ENCODE measurements at places on chromosomes 16 and 17.

- no peak for DNase-seq
Observed at GRCh38 chr16:85999778-86000177, 100.8 kb downstream of the IRF8 start.

DNA sequence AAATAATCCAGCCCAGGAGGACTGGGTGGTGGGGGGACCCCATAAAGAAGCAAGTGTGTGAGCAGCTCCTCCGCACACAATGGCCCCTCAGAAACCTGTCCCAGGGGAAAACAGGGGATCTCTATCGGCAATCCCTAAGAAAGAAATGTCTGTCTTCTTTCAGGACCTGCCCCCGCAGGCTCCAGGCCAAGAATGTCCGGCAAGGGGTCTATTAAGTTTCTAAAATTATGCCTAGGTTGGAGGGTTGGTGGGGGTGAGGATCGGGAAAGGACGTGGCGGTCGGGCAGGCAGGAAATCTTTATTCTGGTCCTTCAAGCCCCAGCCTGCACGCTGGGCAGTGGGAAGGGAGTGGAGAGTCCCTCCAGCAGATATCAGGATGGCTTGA lies 23.4 kb upstream of the LITAF start:
- no peak for DNase-seq

DNA sequence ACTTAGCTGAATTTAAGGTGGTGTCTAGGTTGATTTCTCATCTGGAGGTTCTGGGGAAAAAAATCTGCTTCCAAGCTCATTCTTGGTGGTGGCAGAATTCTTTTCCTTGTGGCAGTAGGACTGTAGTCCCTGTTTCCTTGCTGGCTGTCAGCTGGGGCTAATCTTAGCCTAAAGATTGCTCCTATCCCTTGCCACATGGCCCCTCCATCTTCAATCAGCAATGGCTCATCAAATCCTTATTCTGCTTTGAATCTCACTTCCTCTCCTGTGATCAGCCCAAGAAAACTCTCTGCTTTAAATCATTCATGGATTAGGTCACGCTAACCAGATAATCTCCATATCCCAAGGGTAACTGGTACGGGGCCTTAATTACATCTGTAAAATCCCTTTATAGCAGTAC lies 6.6 kb downstream of the FAM20A start:
- DNase-seq = no peak

DNA sequence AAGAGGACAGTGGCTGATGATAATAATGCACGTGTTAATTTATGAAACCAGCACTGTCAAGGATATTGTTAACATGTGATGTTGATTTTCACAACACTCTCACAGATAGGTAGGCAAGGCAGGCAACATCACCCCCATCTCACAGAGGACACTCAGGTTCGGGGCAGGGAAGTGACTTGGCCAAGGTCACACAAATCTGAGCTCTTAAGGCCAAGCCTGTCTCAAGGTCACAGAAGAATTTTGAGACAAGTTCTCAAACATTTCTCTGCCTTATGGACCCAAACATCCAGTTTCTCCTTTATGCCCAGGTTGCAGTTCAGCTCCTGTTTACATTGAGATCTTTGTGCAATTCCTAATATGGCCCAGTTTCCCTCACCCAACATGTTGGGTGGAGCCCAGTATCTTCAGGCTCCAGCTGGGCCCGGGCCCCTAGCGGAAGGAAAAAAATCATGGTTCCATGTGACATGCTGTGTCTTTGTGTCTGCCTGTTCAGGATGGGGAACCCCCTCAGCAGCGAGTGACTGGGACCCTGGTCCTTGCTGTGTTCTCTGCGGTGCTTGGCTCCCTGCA lies 1.3 kb downstream of the SLC2A4 start:
- DNase-seq = no peak

- DNase-seq = no peak
Observed at GRCh38 chr16:15817446-15817845, 39.4 kb downstream of the MYH11 start.

- DNase-seq = no peak
Observed at GRCh38 chr17:17506181-17506741, 10.1 kb upstream of the RASD1 start.

GRCh38 chr17:64254755-64255154 lies 8.3 kb downstream of the TEX2 start:
- DNase-seq = no peak

DNA sequence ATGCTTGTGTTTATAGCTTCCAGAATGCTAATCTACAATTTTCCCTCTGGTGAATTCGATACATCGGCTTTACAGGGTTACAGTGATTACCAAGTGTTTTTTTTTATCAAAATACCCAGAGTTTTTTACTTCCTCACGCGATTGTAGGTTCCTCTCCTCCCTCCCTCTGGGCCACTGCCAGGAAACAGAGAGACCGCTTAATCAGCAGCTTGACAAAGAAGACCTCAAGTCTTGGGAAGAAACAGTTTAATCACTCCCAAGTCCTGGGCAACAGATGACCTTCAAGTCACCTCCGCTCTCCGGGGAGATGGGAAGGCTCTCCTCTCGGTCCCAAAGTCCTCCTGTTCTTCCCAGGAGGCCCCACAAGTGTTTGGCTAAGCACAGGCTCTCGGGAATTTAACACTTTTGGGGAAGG lies 23.5 kb downstream of the SMTNL2 start:
- DNase-seq = no peak

DNA sequence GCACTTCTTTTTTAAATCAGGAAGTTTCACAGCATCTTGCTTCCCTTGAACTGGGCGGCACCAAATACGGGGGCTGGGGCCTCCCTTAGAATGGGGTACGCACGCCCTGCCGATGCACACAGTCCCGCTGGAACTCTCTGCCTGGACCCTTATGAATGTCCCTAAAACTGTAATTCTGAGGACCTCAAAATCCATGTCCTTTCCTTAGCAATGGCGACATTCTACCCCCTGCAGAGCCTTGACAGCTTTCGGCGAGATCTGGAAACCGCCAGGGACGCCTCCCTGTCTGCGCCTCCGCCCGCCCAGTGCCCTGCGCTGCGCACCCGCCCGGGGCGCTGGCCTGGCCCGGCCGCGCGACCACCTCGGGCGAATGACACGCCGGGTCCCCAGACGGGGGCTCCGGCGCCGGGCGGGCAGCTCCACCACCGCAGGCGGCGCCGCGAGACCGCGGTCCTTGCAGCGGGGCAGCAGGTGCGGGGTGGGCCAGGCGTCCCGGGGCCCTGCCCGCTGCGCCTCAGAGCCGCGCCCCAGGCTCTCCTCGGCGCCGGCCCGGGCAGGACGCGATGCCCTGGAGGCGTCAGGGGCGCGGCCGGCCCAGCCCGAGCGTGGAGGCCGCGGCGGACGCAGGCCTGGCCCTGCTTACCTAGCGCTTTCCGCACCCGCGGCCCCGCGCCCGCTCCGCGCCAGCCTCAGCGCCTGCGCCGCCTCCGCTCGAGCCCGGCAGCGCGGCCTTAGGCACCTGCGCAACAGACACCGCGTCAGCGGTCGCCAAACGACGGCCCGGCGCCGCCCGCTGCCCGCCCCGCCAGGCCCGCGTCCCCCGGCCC lies 548 bp downstream of the HAGH start:
- DNase-seq = peak; percentile 94

- no peak for DNase-seq
Observed at GRCh38 chr17:56545930-56546329, 47.6 kb upstream of the NOG start.

DNA sequence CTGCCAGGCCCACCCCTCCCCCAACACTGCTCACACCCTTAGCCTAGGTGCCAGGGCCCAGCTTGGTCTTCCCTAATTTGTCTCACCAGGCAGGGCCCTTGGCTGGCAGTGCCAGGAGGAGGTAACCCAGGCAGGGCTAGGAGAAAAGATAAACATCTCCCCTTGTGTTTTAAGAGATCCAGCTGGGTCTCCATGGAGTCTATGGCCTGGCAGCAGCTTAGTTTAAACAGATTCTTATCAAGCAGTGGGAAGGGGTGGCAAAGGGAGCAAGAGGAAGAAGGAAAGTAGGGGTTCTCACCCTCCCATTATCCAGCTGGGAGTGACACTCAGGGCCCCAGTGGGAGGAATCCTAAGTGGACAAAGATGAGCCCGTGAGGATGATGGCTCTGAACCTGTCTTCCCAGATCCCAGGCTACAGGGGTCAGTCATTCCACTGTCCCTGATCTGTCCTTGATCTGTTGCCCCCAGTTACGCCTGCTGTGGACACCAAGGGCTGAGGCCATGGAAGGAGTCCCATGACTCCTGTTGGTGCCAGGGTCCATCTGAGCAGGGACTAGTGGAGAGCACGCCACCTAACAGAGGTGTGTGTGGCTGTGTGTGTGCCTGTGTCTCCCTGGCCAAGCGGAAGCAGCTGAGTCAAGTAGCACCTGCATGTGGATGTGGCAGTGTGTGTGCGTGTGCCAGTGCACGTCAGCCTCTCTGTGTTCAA lies 47.4 kb upstream of the MEIOC start:
- DNase-seq = no peak

GRCh38 chr16:62903961-62904502 lies 867.8 kb upstream of the CDH8 start:
- no peak for DNase-seq

DNA sequence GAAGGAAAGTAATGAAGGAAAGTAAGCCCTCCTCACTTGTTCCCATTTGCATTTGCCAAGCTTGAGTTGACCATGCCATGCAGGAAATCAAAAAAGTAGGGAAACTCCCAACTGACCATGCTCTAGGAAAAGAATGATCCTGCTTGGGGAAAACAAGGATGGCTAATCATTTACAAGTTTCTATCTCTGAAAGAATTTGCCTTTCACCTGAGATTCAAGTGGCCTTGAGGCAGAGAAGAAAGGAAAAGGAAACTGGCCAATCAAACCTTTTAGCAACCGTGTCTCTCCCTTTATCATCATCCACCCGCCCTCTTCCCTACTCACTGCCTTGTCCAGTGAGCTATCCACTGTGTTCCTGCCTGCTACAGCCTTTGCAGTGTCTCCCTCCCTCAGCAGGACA lies 757.2 kb upstream of the SOX9 start:
- no peak for DNase-seq

- DNase-seq = no peak
Observed at GRCh38 chr17:65198653-65199382, 61.6 kb downstream of the RGS9 start.

- no peak for DNase-seq
Observed at GRCh38 chr17:73783945-73784603, 139.8 kb upstream of the SDK2 start.

DNA sequence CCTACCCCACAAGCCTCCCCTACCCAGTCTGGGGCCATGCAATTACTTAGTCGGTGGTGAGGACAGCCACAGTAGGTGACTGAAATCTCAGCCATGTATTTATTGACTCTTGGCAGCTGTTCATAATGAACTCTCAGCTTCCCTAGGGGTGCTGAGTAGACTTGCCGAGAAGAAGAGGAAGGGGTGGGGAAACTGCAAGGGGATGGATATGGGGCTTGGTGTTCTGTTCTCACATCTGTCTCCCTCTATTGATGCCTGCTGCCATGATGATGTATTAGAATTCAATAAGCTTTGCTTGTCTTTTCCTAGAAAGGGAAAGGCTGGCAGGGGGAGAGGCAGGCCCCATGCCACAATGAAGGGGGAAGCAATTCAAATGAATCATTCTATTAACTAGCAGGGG lies 112.9 kb downstream of the GP2 start:
- DNase-seq = no peak

- no peak for DNase-seq
Observed at GRCh38 chr16:56669840-56670619, 416 bp downstream of the MT1H start.

DNA sequence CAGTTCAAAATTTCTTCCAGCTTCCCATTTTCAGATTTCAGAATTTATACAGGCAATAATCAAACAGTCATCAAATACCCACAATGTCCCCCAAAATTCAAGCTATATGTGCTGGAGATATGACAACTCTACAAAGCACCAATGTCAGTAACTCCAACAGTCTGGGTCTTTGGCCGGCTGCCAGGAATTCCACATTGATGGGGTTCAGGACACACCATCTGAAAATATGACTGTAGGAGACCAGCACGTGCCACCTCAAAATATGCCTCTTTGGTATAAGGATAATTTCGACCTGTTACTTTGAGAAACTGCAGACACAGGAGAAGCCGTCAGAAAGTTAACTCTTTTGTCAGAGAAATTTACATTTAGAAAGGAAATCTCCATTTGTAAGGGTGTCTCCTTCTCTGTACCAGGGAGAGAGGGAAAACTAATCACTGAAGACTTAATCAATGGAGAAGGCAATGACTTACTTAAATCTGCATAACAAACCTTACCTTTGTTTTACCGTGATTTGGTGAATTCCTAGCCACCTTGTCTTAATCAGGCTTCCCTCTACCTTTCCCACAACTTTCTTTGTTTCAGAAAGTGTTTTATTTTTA lies 594.3 kb upstream of the CDH5 start:
- no peak for DNase-seq

DNA sequence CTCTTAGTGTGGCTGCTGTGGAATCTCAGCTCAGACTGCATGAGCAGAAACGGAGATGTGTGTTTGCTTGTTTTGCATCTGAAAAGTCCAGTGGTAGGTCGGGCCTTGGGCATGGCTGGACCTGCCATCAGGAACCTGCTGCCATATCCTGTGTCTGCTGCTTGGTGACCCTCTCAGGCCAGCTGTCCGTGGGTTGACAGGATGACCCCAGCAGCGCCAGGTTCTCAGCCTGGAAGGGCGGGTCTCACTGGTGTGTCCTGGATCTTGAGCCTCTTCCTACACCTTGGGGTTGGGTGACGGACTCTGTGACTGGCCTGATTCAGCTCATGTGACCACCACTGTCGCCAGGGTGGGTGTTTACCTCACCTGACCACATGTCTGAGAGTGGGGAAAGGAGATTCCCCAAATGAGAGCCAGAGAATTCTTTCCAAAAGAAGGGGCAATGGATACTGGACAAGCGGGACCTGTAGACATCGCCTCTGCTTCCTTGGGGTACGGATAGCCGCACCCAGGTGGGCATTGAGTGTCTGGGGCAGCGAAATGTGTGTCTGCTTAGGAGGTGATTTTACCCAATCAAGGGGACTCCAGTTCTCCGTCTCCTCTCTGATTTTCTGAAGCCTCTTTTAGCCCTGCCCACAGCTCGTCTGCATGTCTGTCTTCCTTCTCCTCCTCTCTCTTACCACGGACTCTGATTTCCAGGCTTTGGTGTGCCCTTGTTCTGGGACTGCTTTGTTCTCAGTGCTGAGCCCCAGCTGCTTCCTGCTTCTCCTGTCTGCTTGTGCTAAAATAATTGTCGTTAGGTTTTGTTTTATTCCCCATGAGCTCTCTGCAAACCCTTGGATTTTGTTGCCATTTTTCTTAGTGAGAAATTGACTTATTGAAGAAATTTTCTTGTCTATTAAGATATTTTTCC lies 399.7 kb downstream of the CPPED1 start:
- no peak for DNase-seq

DNA sequence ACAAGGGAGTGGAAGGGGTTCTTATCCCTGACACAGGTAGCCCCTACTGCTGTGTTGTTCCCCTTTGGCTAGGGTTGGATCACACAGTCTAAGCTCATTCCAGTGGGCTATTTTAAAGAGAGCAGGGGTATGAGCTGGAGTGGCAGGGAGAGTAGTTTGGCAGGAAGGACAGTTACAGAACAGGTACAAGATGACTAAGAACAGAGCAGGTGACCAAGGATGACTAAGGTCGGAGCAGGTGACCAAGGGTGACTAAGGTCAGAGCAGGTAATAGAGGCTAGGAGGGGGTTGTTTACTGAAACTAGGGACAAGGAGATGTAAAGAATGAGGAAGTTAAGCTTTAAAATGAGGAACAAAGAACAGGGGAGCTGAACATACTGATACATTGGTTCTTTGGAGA lies 58.8 kb downstream of the UTP18 start:
- no peak for DNase-seq

- peak; percentile 94 for DNase-seq
Observed at GRCh38 chr17:76725580-76726230, 701 bp downstream of the JMJD6 start.

GRCh38 chr16:78392585-78393195 lies 293.2 kb downstream of the WWOX start:
- no peak for DNase-seq

Measured in upper lobe of left lung (tissue), 6 donors.